ENCODE measurements at places on chromosomes 7 and 10. TPM values are rescaled to one million over a fixed set of nuclear protein-coding genes. Genes with fewer than 3 reads are reported as not detected.
A peak's percentile ranks its signal among the peaks of the same experiment; 100 is the strongest.

GRCh38 chr10:122500726-122501125 is 39.4 kb downstream of the HTRA1 start:
- DNase-seq, result no peak

DNA sequence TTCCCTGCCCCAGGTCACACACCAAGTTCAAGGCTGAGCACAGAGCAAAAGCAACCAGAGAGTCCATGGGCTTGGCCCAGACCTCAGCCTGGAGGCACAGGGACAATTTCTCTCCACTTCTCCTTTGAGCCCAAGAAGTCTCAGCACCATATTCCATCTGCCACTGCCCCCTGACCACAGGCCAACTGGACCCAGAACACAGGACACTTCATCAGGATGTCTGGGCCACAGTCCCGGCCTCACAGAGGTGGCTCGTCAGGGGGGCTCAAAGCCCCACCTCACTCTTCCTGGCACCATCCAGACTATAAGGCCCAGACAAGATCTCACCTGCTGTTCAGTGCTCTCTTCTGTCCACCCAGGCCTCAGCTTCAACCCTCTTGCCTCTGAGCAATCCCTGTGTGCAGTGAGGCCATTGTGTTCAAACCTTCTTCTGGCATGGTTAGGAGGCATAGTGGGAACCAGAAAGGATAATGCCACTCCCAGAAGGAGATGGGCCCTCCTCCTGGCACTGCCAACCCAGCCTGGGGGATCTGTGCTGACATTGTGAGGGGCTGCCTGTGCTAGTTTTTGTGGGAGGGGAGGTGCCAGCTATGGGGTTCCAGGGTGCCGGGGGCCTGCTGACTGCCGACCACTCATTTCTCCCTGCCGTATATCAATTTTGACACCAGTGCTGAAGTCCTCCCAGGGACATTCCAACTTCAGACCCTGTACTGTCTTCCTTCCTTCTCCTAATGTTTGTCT is 49.7 kb upstream of the ANTXRL start:
- no peak for DNase-seq

MEOX2 gene
- total RNA-seq, result not detected

DNA sequence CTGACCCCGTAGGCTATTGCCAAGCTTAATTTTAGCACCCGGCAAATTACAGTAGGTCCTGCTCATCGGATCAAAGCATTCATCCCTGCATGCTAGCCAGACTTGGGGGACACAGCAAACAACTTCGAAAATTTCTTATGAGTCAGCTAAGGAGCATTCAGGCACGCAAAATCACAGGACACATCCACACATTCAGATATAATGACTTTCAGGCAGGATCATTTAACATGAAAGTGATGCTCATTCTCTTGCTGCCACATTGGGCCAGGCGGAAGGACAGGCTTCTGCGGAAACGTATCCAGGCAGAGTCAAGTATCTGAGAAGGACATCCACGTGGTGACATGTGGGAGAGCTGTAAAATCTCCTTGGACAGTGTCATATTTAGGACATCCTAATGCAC is 474.0 kb upstream of the NRP1 start:
- DNase-seq, result peak; percentile 64

DNA sequence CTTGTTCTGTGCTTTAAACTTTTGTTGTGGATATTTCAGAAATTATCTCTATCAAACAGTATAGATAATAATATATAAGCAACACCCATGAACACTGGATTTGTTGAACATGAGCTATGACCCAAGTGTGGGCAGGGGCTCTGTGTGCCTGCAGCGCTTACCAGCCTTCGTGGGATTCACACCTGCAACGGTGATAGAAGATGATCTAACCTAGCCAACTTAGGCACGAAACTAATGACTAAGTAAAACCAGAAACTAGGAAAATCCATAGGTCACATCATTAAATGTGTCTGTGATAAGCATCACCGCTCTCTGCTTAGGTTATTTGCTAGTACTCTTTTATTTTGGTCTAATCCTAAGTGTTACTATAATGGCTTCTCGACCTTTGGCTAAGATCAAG is 18.0 kb downstream of the SPAG6 start:
- no peak for DNase-seq

DNA sequence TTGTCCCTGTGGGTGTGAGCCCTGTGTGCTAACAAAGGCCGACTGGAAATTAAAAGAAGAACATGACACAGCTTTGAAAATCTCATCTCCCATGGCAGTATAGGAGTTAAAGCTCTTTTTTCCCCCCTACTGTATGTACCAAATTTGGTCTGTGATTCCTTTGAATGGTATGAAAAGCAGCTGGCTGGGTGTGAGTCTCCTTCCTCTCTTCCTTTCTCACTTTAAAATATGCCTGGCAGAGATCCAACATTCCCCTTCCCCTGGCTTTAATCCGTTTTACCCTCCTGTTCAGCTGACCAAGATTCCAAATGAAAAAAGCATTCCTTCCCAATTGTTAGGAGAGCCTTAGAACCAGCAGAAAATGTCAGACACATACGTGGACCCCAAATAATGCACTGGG is 225.0 kb upstream of the CELF2 start:
- peak; percentile 95 for DNase-seq

GPR85 gene
- 1.3 TPM for total RNA-seq

ZNF365 gene
- total RNA-seq, result 11.0 TPM

RNF133 gene
- total RNA-seq, result 0.30 TPM

VIM gene
- total RNA-seq, result 5,400 TPM

GNAT3 gene
- not detected for total RNA-seq

ITIH5 gene
- 3.7 TPM for total RNA-seq

DNA sequence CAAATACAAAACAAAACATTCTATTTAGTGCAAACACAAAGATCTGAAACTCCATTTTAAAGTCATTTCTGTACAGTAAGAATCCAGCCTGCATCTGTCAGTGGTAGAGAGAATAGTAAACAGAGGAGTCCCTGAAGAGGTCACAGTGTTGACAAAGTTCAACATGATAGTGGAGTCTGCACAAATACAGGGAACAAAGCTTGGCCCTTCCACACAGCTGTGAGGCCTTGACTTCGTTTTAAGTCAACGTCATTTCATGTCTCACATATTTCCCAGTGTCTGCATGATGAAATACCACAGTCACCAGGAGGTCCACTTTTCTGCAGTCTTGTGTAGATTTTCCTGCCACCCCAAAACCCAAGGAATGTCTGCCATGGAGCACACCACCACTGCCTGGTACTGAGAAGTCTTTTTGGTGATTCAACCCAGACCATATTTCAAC is 33.0 kb downstream of the CYP26A1 start:
- DNase-seq, result peak; percentile 28

UCN3 gene
- total RNA-seq, result not detected

Measured in astrocyte (in vitro differentiated cells and primary cell).